A549 treated with DMSO at 1 μM for 4 hours (cell line): ENCODE measurements at places on chromosomes 3 and 15. TPM values are rescaled to one million over a fixed set of nuclear protein-coding genes. Genes with fewer than 3 reads are reported as not detected.

LNP1 gene
- 0.78 to 1.1 TPM (median 0.82 TPM) in 5 replicates for total RNA-seq

KBTBD13 gene
- total RNA-seq = 0.02 TPM in 1 of 5 replicates, not detected in the others

STAC gene
- total RNA-seq = 1.8 to 3.1 TPM (median 2.8 TPM) in 5 replicates

ATP6V1A gene
- total RNA-seq = 18.8 to 22.5 TPM (median 22.2 TPM) in 5 replicates

GRM7 gene
- total RNA-seq = not detected in 5 replicates

RPL32 gene
- total RNA-seq = 2,298 to 2,477 TPM (median 2,341 TPM) in 5 replicates

GOLGA6L4 gene
- 0.28 to 1.4 TPM (median 1.1 TPM) in 5 replicates for total RNA-seq

ZNF80 gene
- total RNA-seq = not detected in 5 replicates

TRA2B gene
- 160 to 194 TPM (median 176 TPM) in 5 replicates for total RNA-seq

PEX5L gene
- 0.01 TPM in 1 of 5 replicates, not detected in the others for total RNA-seq

FEZF2 gene
- not detected in 5 replicates for total RNA-seq

MYLK gene
- total RNA-seq = 12.3 to 16.6 TPM (median 15.2 TPM) in 5 replicates

ZNF502 gene
- total RNA-seq = 1.5 to 2.6 TPM (median 1.7 TPM) in 5 replicates
